Esophagus squamous epithelium (tissue), 5 donors: ENCODE measurements at places on chromosomes 1 and 21.

DNA sequence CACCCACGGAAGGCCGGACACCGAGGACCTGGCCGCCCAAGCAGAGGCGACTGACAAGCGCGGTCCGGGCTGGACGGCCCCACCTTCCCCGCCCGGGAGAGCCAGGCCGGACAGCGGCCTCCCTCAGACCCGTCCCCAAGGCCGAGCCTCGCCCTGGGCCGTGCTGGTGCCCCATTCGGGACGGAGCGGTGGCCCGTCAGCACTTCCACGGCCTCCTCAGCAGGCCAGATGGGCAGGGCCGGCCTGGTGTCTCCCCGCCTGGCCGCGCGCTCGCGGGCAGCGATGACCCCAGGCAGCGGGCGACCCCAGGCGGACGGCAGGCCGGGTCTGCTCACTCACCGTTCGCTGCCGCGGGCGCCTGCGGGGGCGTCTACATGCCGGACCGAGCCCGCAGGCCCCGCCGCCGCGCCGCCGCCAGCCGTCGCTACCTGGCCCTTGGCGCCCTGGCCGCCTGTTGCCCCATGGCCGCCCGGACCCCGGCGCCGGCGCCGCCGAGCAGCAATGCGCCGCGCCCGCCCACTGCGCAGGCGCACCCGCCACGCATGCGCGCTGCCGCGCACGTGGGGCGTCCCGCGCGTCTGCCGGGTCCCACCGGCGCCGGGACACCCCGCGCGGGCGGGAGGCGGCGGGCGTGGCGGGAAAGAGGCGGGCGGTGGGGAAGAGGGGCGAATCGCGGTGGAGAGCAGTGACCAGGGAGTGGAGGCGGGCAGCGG lies at the start of gene NADK:
Gene NADK (minus strand): TSS at position 521 of the 713 bp plus-strand sequence. CDS start 13,064 bp downstream, outside the sequence.
- DNase-seq: no peak

DNA sequence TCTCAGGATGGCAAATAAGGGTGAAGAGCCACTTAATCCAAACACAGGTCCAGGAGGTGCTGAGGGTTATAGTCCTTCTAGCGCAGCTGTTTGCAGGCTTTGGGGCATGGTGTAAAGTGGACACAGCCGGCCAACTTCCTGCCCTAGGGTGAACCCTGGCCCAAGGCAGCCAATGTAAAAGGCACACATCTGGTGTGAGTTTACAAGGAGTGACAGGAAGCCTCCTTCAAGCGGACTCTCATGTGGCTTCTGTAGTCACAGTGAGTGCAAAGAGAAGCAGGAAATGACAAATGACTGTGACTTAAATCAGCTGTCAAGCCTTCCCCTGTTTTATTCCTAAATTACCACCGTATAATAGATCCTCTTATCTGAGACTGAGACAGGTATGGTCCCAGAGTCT lies 213.0 kb downstream of the CRB1 start:
- no peak for DNase-seq

DNA sequence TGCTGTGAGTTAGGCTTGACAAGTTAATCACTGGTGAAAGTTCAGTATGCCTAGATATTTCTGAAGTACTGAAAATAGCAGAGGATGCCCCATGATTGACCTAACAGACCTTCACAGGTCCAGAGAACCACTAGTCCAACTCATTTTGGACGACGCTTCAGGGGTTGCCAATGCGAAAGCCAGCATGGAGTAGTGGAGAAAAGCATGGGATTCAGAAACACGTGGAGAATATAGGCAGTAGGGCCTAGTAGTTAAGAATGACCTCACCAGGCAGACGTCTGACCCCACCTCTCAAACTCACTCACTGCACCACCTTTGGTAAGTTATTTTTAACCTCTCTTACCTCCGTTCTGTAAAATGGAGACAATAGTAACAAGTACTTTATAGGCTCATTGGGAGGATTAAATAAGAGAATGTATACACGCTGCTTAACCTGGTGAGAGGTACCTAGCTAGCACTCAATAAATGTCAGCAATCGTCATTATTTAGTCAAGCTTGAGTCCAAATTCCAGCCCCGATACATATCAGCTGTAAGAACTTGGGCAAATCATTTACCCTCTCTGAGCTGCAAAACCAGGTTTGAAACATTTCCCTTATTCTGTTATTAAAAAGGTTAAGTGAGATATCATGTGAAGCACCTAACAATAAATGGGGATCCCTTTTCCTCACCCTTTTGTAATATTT lies 13.2 kb downstream of the PLPP3 start:
- no peak for DNase-seq

DNA sequence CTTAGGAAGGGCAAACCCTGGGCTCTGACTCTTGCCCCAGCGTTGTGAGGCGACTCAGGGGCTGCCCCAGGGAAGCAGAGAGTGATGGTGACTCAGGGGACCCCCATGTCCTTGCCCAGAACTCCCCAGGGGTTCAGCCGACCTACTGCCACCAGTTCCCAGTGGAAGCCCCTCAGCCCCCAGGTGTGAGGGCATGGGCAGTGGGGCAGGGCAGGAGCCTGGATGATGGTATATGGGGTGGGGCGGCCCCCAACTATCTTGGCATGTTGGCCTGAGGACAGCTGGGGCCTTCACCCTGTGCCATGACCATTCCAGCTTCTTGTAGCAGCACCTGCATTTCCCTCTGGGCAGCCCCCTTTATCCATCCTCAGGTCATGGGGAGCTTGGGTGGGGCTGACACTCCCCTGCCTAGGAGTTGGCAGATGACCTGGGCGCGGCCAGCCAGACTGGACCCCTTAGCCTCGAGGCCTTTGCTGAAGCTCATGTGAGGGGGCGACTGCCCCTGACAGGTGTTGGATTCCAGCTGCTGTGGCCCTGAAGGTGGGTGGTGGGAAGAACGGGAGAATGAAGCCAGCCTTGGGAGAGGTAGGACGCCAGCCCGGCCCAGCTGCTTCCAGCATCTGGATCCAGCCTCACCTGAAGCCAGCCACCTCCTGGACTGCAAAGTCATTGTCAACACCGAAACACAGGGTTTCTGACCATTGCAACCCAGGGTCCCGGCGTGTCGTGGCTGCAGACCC lies 1.8 kb upstream of the FNDC10 start:
- no peak for DNase-seq

DNA sequence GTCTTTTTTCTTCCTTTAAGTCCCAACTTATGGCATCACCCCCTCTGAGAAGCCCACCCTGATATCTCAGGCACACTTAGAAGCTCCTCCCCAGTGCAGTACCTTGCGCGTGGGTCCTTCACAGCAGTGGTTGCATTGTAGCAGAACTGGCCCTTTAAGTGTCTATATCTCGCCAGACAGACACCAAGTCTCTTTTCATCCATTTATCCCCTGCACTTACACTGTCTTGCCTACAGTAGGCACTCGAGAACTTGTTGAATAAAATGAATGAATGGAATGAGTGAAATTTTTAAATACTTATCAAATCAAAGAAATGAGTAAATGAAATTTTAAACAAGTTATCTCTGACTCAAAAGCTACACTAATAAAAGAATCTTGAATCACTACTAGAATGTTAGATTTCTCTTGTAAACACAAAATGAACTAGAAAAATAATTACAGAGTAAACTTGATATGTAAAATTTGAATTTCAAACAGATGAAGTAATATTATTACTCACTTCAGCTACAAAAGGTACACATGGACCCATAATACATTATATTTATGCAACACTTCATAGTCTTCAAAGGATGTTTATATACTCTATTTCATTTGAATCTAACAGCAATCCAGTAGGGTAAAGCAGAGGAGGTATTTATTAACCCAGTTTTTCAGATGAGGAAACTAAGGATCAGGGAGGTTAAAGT lies 54.7 kb upstream of the MAN1A2 start:
- no peak for DNase-seq

- no peak for DNase-seq
Observed at GRCh38 chr1:10815858-10816195, 19.4 kb upstream of the CASZ1 start.

- DNase-seq: no peak
Observed at GRCh38 chr1:227769047-227769935, 34.1 kb downstream of the SNAP47 start.
